ENCODE measurements at places on chromosomes 12 and 14.

- no peak for DNase-seq
Measured at GRCh38 chr14:31265701-31266398, 58.3 kb upstream of the HECTD1 start.

GRCh38 chr12:87363497-87364084, 665.6 kb downstream of the C12orf50 start:
- DNase-seq = no peak

DNA sequence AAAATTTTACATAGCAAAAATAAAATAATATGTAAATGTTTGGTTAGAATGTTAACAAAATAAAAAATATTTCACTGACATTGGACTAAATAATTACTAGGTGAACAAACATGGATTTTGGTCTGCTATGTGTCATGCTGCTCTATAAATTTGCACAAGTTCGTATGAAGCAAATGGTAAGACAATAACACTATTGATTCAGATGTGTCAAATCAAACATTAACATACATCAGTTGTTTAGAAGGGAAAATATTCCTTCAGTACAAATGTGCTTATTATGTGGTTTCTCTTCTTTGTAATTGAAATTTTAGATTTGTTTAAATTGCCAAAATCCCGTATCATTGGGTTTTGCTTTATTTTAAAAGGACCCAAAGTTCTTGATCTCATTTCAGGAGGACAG, 46.9 kb downstream of the PAWR start:
- DNase-seq = no peak

DNA sequence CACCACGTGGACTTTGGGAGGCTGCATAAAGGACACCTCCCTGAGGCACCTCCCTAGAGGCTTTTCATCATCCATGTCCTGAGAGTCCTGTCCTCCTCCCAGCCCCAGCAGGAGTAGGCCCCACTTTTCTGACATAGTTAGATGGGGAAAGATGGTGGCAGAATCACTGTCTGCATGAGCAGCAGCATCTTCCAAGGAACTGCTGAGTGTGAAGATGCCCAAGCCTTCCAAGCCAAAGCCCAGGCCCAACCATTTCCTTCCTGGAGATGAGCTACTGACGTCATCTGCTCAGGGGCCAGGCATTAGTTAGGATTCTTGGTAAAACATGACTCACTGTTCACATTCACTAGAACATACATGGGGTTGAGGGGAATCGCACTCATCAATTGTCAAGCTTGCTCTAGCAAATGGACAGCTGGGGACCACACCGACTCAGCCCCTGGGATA, 37.3 kb downstream of the VDR start:
- no peak for DNase-seq

- DNase-seq = no peak
Measured at GRCh38 chr14:68556253-68556652, 236.6 kb downstream of the ZFP36L1 start.

- DNase-seq = no peak
Measured at GRCh38 chr14:39974036-39974435, 541.8 kb upstream of the FBXO33 start.

GRCh38 chr12:110345176-110345661, 58.3 kb downstream of the ANAPC7 start:
- DNase-seq = no peak

DNA sequence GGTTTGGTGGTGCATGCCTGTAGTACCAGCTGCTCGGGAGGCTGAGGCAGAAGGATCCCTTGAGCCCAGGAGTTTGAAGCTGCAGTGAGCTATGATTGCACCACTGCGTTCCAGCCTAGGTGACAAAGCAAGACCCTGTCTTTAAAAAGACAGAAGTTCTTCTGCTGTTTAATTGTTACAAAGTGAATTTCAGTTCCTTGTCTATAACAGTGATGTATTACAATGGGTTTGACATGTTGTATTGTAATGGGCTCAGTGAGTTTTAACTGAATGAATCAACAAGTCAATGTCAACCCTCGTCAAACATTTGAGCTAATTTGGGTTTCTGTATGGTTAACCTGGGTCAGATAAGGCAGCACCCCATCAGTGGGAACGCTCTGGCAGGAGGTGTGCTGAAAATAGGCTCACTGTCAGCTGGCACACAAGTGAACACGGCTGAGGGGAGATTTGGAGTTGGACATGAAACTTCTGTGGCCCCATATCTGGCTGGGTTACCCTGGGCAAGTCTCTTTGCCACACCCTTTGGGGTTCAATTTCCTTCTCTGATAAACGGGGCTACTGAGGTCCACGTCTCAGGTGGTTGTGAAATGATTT, 14.0 kb upstream of the TRPV4 start:
- no peak for DNase-seq

DNA sequence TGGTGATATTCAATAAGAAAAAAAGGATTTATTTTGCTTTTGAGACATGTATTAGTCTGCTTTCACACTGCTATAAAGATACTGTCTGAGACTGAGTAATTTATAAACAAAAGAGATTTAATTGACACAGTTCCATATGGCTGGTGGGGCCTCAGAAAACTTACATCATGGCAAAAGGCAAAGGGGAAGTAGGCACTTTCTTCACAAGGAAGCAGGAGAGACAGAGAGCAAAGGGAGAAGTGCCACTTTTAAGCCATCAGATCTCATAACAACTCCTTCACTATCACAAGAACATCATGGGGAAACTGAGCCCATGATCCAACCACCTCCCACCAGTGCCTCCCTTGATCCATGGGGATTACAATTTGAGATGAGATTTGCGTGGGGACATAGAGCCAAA, 43.9 kb downstream of the BHLHE41 start:
- no peak for DNase-seq

GRCh38 chr14:92323916-92324818, 1.2 kb downstream of the SLC24A4 start:
- no peak for DNase-seq

- no peak for DNase-seq
Measured at GRCh38 chr12:6532927-6533652, 1.2 kb upstream of the GAPDH start.

- DNase-seq = no peak
Measured at GRCh38 chr12:75716291-75717025, 205.0 kb upstream of the KRR1 start.

GRCh38 chr12:103833891-103834290, 7.1 kb downstream of the NT5DC3 start:
- DNase-seq = no peak

- DNase-seq = no peak
Measured at GRCh38 chr14:25411781-25412757, 362.1 kb upstream of the STXBP6 start.

GRCh38 chr12:116400636-116401372, 123.3 kb upstream of the MED13L start:
- no peak for DNase-seq

DNA sequence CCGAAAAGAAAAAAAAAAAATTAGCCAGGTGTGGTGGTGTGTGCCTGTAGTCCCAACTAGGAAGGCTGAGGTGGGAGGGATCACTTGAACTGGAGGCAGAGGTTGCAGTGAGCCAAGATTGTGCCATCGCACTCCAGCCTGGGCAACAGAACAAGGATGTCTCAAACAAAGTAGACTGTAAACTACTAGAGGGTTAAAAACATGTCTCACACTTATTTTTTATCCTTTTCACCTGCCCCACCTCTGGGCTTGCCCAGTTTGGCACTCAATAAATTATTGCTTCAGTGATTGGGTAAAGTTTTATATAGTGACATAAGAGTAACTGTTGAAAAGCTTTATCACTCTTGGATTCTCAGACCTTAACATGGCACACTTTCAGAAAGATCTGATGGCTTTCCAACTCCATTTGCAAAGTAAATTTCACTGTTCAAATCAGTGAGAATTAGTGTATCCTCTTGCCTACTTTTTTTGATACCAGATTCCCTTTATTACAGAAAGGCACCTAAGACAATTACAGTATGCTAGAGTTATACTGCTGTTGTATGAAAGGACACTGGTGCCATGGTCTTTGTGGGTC, 56.3 kb upstream of the NPFF start:
- no peak for DNase-seq

DNA sequence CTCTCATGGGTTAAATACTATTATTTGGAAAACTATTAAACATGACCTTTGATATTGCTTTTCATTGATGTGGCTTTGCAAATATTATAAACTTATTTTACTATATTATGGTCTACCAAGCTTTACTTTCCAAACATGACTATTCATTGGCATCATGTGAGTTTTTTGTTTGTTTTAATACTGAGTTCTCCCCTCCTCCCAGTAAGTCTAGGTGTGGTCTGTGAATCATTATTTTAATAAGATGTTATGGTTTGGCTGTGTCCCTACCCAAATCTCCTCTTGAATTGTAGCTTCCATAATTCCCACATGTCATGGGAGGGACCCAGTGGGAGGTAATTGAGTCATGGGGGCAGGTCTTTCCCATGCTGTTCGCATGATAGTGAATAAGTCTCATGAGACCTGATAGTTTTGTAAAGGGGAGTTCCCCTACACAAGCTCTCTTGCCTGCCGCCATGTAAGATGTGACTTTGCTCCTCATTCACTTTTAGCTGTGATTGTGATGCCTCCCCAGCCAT, 80.0 kb downstream of the BORCS5 start:
- no peak for DNase-seq

DNA sequence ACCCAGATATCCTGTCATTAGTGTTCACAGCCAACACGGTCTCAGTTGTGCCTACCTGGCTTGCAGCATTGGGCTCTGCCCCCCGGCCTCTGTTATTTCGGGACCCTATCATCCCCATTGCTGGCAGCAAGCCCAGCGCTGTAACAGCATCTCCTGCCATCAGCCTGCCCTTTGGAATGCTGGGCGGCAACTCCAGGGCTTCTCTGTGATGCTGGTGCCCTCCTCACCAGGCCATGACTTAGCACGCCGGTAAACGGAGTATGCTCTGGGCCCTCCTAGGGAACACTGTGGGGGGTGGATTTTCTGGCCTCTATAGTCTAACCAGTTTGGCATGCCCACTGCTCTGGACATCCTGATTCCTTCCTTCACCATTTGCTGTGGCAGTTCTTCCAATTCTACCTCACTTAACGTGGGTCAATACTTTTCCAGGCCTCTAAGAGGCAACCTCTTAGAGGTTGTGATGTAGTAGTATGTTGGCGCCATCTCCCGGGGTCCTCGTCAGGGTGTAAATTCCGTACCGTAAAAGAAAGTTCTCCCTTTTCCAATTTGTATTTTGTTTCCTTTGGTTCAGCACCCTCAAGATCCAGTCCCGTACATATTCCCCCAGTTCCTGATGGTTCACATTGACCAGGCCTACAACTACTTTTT, 80.0 kb downstream of the SINHCAF start:
- no peak for DNase-seq

GRCh38 chr12:45310627-45310968, 94.7 kb downstream of the ANO6 start:
- DNase-seq = no peak

DNA sequence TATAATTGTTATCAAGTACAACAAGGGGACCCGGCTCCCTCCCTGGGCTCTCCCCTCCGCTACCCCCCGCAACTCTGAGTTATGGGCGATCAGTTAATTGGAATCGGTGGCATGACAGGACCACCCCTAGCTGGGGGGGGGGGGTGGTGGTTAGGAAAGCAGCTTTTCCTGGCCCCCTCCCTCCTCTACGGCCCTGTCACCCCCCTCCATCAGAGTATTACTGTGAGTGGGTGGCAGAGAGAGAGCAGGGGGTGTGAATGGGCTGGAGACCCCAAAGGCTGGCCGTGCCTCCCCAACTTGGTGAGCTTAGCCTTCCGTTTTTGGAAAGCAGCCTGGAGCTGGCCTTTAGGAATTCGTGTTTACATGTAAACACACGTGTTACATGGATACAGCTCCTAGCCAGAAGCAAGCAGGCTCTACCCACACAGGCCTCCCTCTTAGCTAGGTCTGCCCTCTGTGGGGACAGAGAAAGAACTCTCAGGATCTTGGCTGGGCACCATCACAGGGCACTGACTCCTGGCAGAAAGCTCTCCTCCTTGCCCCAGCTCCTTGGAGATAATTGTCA, 1.1 kb upstream of the HOXC4 start:
- DNase-seq = no peak

GRCh38 chr14:69955855-69956845, 76.9 kb downstream of the SMOC1 start:
- DNase-seq = no peak

- no peak for DNase-seq
Measured at GRCh38 chr14:78152201-78153063, 17.7 kb upstream of the NRXN3 start.

DNA sequence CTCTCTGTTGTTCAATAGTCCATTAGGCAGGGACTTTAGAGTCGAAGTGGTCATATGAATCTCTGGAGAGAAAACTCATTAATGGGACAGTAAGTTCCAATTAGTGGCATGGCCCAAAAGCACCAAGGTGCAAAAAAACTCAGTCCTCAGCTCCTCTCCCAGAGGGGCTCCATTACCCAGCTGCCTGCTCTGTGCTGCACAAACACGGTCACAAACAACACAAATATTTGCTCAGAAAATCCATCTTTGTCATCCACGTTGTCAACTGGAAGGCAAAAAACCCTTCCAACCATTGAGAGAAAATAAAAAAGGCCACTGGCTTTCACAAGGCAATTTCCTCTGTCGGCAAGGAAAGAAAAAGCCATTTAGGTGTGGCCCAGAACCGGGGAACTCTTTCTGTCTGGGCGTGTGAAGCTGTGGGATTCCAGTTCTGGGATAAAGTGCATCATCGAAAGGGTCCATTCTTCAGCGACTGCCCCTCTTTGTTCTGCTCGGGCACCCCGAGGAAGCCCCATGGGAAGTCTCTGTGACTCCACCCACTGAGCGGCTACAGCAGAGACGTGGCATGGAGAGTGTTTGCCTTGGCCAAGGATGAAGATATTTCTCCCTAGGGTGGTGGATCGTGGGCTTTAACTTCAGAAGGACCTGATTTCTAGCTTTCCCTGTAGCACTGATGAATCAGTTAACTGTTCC, 137.6 kb downstream of the VRK1 start:
- no peak for DNase-seq

GRCh38 chr12:49389387-49389703, 22.1 kb downstream of the SPATS2 start:
- no peak for DNase-seq

GRCh38 chr12:81797100-81797499, 38.0 kb upstream of the PPFIA2 start:
- no peak for DNase-seq

GRCh38 chr12:9604287-9604686, 3.4 kb downstream of the KLRB1 start:
- no peak for DNase-seq

- no peak for DNase-seq
Measured at GRCh38 chr12:64587447-64587846, 22.8 kb upstream of the RASSF3 start.

DNA sequence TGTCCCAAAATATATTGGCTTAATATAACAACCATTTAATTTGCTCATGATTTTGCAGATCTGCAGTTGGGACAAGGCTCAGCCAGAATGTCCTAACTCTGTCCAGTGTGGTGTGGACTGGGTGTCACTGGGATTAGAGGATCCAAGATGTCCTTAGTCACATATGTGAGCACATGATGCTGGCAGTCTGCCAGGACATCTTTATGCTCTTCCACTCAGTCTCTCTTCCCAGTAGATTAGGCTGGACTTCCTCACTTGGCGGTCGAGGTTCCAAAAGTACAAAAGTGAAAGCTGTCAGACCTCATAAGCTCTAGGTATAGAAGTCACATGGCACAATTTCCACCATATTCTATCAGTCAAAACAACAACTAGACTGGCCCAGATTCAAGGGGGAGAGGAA, 167.9 kb upstream of the NTF3 start:
- DNase-seq = no peak

GRCh38 chr12:121803861-121804416, at the start of gene SETD1B:
Gene SETD1B (plus strand): TSS chr12:121804009. CDS start chr12:121804738, 729 bp downstream.
- DNase-seq = no peak
